Epithelial cell of proximal tubule (primary cell): ENCODE measurements at places on chromosomes 11 and 22.

- DNase-seq, result no peak
Measured at GRCh38 chr11:77174559-77174958, 46.5 kb downstream of the MYO7A start.

DNA sequence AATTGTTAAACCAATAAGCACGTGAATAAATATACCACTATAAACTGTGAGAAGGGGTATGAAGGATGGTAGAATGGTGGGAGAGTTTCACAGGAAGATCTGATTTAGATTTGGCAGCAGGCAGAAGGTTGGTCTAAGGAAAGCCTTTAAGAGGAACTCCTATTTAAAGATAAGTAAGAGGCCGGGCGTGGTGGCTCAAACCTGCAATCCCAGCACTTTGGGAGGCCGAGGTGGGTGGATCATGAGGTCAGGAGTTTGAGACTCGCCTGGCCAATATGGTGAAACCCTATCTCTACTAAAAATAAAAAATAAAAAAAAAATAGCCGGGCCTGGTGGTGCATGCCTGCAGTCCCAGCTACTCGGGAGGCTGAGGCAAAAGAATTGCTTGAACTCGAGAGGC is 45.8 kb upstream of the CXCR5 start:
- DNase-seq, result no peak

- no peak for DNase-seq
Measured at GRCh38 chr22:38026130-38027111, 30.8 kb upstream of the PICK1 start.

DNA sequence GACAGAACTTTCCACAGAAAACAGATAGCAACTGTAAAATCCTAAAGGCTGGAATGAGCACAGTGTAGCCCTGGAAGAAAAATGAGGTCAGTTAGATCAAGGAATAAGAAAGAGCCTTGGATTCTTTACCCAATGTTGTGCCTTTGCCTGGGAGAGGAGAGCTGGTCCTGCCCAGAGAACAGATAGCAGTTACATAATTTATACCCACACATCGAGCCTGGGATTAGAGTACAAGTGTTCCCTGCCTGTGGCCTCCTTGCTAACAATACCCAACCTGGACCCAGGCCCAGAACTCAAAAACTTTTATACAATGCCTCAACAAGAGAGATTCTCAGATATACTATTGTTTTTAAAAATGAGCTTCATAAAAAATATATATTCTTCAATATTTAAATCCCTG is 1998.4 kb downstream of the LRRC4C start:
- no peak for DNase-seq

DNA sequence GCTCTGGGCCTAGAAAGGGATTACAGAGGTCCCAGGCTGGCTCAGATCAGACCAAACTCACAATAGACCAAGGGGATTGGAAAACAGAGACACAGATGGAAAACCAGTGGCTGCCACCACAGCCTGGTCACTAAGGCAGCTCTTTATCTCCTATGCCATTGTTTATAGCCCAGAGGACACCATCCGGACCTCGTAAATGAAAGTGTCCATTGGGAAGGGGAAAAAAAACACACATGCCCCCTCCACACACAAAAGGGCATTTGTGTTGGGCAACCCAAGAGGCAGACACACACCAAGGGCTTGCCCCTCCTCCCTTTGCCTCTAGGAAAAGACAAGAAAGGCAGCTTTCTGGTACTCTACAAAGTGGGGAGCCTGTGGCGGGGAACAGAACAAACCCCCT is 85.9 kb downstream of the GAB2 start:
- DNase-seq, result no peak

DNA sequence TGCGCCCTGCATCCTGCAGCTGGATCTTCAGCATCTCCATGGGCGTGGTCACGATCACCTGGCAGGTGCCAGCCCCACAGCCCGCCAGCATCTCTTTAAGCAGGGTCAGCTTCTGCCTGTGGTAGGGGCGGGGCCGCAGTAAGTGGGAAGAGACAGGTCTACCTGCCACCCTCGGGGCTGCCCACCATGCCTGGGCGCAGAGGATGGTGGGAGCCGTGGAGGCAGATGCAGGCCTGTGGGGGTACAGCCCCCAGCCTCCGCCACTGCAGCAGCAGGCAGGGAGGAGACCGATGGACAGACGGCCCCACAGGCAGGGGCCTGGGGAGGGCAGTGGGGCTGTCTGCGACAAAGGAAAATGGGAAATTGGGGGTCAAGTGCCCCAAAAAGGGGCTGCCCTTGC is 3.0 kb upstream of the CEND1 start:
- no peak for DNase-seq

GRCh38 chr22:32411402-32411801 is 645 bp downstream of the RTCB start:
- DNase-seq, result peak; percentile 39
